ENCODE measurements at places on chromosomes 4 and X. TPM values are rescaled to one million over a fixed set of nuclear protein-coding genes. Genes with fewer than 3 reads are reported as not detected.

- no peak overlapping the region for H3K27ac ChIP-seq
- H3K27me3 ChIP-seq: peaks cover 3% of the 10 kb centered on the region
- peaks cover 5% of the 10 kb centered on the region for H3K4me1 ChIP-seq
- no peaks in the 10 kb centered on the region for H3K36me3 ChIP-seq
- H3K4me3 ChIP-seq: no peak overlapping the region
Measured at GRCh38 chr4:3805026-3805425, 38.8 kb downstream of the ADRA2C start.

DNA sequence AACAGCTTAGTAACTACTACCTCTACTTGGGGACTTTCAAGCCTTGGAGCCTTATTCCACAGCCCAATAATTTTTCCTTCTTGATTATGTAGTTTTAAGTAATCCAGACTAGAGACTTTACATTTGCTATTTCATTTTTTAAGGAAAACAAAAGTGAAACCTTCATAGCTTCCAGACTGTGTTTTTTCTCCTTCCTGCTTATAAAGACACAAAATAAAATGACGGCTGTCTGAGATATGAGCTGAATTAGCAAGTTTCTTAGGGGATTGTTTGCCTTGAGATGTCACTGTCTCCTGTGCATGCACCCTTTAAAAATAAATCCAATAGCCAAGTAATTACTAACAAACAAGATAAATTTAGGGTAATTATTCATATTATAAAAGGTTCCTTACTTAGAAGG is 78.8 kb upstream of the PACRGL start:
- H3K36me3 ChIP-seq: no peaks in the 10 kb centered on the region
- H3K27ac ChIP-seq: no peak overlapping the region
- no peak overlapping the region for H3K4me3 ChIP-seq
- H3K4me1 ChIP-seq: no peaks in the 10 kb centered on the region
- peaks cover 3% of the 10 kb centered on the region for H3K27me3 ChIP-seq
- DNase-seq: no peak

SSX3 gene
- not detected for total RNA-seq

VGLL1 gene
- not detected for total RNA-seq

F11 gene
- total RNA-seq: 0.31 TPM

Data from endothelial cell (in vitro differentiated cells).